ENCODE measurements at places on chromosomes 5 and 9.

- DNase-seq = no peak
These were observed 518.7 kb downstream of the LRRC70 start for GRCh38 chr5:63097286-63097685.

GRCh38 chr9:15333376-15333881 is 26.4 kb upstream of the TTC39B start:
- DNase-seq = no peak

DNA sequence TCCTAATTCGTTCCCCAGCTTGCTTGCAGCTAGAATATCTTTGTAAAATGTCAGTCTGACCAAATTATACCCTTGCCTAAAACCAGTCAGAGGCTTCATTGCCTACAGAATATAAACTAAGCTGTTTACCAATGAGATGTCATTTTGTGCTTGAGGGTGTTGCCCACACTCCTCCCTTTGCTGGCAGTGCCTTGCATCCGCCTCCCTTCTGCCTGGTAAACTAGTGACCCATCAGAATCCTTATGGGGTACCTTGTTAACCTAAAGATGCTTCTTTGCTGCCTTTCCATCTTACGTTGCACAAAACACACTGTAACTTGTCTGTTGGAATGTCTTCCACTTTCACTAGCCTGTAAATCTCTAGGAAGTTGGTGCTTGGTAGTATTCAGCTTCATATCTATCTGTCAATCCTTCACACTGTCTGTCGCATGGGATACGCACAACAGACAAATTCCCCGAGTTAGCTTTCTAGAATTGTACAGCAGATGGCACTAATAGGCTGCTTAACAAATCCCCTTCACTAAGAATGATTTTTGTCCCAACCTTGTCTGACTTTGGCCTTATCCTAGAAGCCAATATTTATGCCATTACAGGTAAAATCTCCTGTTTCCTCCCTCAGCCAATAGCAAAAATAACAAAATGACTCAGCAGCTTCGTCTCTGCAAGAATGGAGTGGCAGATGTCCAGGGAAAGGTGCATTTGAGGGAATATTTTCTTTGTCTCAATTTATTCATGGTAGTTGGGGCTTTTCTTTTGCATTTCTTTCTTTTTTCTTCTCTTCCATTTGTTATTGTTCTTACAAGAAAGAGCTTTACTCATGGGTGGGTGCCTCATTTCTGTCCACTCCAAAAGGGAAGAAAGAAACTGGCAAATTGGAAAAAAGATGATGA is 3.0 kb downstream of the NUDT2 start:
- no peak for DNase-seq

- no peak for DNase-seq
These were observed 331.0 kb downstream of the GLIS3 start for GRCh38 chr9:3968891-3969290.

- DNase-seq = no peak
These were observed 181.4 kb upstream of the MAP3K1 start for GRCh38 chr5:56633950-56634349.

DNA sequence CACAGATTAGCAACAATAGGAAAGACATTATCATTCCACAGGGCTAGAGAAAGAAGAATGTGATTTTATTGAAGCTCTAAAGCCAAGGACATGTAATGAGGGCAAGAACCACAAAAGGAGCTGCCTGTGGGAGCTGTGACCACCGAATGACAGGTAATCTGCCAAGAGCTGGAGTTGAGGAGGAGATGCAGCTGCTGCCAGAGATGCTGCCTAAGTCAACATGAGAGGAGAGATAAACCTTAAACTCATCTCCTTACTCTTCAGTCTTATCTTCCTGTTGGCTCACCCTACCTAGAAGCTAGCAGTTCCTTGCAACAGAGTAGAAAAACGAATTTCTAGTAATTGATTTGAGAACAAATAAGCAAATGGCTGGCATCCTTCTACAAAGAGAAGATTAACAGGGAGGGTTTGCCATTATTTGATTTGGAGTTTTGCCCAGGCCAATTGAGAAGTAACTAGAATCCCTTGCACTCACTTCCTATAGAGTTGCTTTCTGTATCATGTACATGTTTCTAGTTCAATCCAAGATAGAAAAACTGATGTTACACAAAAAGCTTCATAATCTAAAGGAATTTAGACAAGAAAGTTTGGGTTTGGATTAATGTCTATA is 539.2 kb downstream of the TLE1 start:
- DNase-seq = no peak

- no peak for DNase-seq
These were observed 22.5 kb downstream of the PALM2AKAP2 start for GRCh38 chr9:109802491-109802890.

GRCh38 chr5:150589862-150590601 is 50.4 kb upstream of the SYNPO start:
- DNase-seq = no peak

- no peak for DNase-seq
These were observed at the start of gene ZDHHC11 for GRCh38 chr5:850511-851006. TSS of gene ZDHHC11 (minus strand) at chr5:850986. CDS start at chr5:850602, 384 bp downstream.

DNA sequence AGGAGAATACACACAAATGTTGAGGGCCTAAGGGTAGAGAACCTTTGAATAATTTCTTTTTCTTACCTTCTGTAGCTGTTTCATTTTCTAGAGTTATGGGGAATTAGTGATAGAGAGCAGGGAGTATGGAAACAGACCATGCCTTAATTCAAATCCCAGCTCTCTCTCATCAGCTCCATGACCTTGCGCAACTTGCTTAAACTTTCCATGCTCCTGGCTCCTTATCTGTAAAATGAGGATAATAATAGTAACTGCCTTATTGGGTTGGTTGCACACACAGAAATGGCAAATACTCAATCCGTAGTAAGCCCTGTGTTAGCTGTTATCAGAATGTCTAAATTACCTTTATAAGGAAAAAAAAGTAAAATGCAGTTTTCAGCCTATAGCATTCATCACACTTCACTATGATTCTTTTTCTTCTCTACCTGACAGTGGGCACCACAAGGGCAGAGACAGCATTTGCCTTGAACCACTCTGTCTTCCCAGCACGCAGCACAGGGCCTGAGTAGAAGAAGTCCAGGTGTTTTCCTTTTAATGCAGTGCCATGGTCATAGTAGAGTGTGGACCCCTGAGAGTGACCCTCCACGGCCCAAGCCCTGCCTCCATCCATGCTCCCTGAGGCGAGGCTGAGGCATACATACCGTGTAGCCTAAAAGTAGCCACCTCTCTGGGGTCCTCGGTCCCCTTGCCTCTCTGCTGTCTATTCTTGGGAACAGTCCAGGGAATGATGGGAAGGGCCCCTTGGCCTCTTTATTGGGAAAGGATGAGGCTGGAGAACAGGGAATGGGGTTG is 17.4 kb downstream of the C5orf15 start:
- no peak for DNase-seq
